ENCODE measurements at places on chromosomes 1 and 21. TPM values are rescaled to one million over a fixed set of nuclear protein-coding genes. Genes with fewer than 3 reads are reported as not detected.

DNA sequence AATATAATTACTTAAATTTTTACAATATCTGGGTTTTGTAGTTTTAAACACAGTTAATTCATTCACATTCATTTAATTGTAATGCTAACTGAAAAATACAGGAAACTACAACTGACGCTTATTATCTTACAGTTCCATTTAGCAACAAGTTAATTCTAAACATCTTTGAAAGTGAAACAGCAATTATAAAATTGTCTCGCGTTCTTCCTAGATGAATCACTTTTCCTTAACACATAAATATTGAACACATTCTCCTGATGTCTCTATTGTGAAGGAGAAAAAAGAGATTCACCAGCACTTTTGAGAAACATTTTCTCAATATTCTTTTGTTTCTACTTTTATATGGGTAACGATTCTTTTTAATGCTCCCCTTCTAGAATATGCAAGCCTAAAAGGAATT lies 6.4 kb downstream of the PTGFR start:
- DNase-seq = no peak

GRCh38 chr1:18198260-18198659 lies 90.7 kb downstream of the IGSF21 start:
- DNase-seq = no peak

DNA sequence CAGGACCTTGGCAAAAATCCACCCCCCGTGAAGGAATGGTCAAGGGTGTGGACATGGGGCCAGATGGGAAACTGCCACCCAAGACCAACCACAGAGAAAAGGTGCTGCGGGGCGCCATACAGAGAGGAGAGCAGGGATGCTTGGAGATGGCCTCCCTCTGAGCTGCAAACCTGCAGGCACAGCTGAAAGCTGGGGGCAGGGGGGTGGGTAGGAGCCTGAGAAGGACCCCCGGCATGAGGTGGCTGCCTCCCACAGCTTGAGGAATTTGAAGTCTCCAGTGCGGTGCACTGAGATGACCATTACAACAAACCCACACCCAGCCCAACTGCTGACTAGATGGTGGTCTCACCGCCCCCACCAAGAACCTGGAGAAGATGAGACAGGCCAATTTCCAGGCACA lies 84.8 kb downstream of the WDR4 start:
- DNase-seq = no peak

GRCh38 chr1:209674957-209675564 lies at the start of gene G0S2:
TSS of gene G0S2 (plus strand) at chr1:209675412. CDS start at chr1:209675685, 273 bp downstream.
- peak; percentile 47 for DNase-seq

CNKSR1 gene
- 50.2 TPM for total RNA-seq

Measured in mesothelial cell of epicardium (in vitro differentiated cells).